HepG2 (cell line): ENCODE measurements at places on chromosomes 12 and 14. TPM values are rescaled to one million over a fixed set of nuclear protein-coding genes. Genes with fewer than 3 reads are reported as not detected.

DHRS2 gene
- polyA plus RNA-seq: 1,596 and 1,621 TPM in 2 replicates

DNA sequence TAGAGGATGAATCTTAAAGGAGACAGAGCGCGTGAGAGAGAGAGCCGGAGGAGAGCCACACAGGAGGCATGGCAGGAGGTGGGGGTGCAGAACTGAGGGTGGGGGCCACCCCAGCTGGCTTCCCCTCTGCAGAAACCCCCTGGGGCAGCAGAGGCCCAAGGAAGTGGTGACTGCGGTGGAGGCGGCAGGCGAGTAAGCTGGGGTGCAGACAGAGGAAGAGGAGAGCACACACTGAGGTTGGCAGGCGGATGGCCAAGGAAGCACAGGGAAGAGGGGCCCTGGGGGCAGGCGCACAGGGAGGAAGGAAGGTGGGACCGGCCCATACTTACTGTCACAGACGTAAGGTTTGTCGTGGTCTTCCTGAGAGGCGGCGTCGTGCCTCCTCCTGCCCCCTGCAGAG lies 179.8 kb downstream of the DPF3 start:
- no peak overlapping the region for H3K4me3 ChIP-seq
- H3K27ac ChIP-seq: no peak overlapping the region
- H3K36me3 ChIP-seq: no peaks in the 10 kb centered on the region

DNA sequence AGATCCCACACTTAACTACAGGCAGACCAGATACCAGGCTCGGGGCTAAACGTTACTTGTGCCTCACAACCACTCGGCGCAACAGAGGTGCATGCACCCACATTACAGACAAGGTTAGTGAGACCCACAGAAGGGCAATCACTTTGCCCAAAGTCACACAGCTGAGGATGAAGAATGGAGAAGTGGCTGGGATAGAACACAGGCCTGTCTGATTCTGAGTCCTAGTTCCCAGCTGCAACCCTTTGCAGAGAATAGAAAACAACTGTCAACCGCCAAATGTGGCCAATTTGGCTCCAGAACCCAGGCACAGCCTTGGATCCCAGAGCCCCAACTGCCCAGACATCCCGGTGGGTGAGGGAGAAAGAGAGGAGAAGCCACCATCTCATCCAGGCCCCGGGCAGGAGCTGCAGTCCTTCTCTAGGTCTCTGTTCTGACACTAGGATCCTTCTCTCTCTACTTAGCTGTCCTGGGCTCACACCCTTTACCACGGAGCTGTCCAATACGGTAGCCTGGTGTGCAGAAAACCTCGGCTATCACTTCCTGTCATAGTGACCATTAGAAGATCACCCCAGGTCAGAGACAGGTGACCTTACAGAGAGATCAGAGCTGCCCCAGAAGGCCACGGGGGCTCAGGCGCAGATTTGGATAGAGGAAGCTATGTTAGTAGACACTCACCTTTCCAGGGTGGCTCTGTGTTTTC lies 59.1 kb downstream of the FAM222A start:
- no peak overlapping the region for H3K27ac ChIP-seq
- H3K4me1 ChIP-seq: peaks cover 51% of the 10 kb centered on the region
- H3K4me3 ChIP-seq: peak overlapping the region; percentile 33
- DNase-seq: no peak

DNA sequence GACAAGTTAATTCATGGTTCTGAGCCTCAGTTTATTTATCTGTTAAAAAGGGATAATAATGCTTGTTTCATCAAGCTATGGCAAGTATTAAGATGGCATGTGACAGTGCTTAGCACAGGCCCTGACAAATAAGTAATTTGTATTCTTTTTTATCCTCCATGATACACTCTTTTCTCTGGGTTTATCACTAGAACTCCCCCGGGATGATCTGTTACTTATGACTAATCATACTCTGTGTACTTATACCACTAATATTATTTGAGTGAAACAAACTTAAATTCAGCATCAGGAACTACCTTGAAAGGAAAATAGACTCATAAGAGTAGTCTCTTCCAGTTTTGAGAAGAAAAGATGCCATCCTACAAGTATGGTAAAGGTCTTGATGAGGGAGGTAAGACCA lies 283.8 kb downstream of the PAWR start:
- H3K27ac ChIP-seq: no peak overlapping the region
- no peaks in the 10 kb centered on the region for H3K27me3 ChIP-seq
- no peak for DNase-seq
- H3K36me3 ChIP-seq: no peaks in the 10 kb centered on the region

DNA sequence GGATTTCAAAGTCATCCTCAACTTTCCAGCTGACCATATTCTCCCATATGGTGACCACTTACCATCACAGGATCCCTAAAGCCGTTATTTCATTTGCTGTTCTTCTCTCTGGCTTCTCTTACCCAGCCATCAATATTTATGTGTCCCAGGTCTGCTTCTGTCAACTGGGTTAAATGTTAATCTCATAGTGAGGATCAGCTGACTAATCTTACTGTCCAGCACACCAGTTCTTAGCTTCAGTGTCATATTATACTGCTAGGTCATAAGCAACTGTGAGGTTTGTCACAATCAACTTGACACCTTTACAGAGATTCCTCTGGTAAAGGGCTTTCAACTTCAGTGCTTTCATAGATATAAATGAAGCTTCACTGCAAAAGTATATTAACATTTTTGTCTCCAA lies 294.4 kb downstream of the DIO2 start:
- H3K4me1 ChIP-seq: no peaks in the 10 kb centered on the region
- H3K27me3 ChIP-seq: no peaks in the 10 kb centered on the region
- H3K36me3 ChIP-seq: no peaks in the 10 kb centered on the region
- no peak overlapping the region for H3K27ac ChIP-seq
- no peak overlapping the region for H3K4me3 ChIP-seq

CLEC6A gene
- polyA plus RNA-seq: not detected in 2 replicates

SLC4A8 gene
- polyA plus RNA-seq: under 0.01 and 0.01 TPM in 2 replicates

DNA sequence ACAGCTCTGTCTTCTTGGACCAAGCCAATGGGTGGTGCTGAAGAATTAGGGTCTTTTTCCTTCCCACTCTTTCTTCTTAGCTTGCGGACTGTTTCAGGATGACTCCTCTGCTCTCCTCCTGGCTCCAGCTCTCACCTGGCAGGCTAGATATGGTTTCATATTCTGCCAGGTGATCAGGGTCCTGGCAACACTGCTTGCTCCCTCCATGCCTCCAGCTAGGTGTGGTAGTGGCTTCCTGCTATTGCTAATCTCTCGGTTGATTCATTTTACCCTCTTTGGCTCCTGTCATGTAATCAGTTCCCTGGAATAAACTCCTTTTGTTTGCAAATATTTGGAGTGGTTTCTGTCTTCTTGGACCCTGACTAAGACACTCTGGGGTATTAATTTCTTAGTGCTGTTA lies 4.3 kb upstream of the GZMH start:
- no peaks in the 10 kb centered on the region for H3K4me1 ChIP-seq
- no peaks in the 10 kb centered on the region for H3K27me3 ChIP-seq
- H3K4me3 ChIP-seq: no peak overlapping the region
- DNase-seq: no peak
- H3K27ac ChIP-seq: no peak overlapping the region

INHBC gene
- polyA plus RNA-seq: 12.7 and 13.8 TPM in 2 replicates

GRCh38 chr12:109115758-109116610 lies at the start of gene ACACB:
Gene ACACB, plus strand, starts transcription at chr12:109116587. Its CDS starts 22,819 bp downstream, at chr12:109139406.
- H3K36me3 ChIP-seq: no peaks in the 10 kb centered on the region; the same call in 2 of the 3 replicates
- peak within 1 kb of the TSS; percentile 65 for H3K4me3 ChIP-seq
- peak within 1 kb of the TSS; percentile 97 for H3K27ac ChIP-seq
- no peaks in the 10 kb centered on the region for H3K27me3 ChIP-seq
- peaks cover 79% of the 10 kb centered on the region for H3K4me1 ChIP-seq

DNA sequence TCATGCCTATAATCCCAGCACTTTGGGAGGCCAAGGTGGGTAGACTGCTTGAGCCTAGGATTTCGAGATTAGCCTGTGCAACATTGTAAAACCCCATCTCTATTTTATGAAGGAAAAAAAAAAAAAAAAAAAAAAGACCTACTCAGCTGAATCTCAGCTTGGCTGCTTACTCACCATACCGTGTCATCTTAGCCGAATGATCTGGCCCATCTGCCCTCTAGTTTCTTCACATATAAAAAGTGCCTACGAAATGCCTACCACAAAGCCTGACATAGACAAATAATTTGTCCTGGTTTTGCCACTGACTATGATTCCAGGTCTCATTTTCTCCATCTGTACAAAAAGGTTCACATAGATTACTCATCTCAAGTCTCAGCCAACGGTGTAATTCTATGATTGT lies 10.1 kb downstream of the DIABLO start:
- H3K4me1 ChIP-seq: no peaks in the 10 kb centered on the region
- no peak overlapping the region for H3K4me3 ChIP-seq
- DNase-seq: no peak
- H3K27ac ChIP-seq: no peak overlapping the region

DNAI7 gene
- polyA plus RNA-seq: 0.25 TPM in 1 of 2 replicates, not detected in the other

- no peak overlapping the region for H3K4me3 ChIP-seq
- H3K27me3 ChIP-seq: no peaks in the 10 kb centered on the region
- H3K27ac ChIP-seq: no peak overlapping the region
- peaks cover 15% of the 10 kb centered on the region for H3K36me3 ChIP-seq
These were observed 86.6 kb downstream of the FOXN3 start for GRCh38 chr14:89330236-89331002.

GRCh38 chr12:45688183-45688582 lies 41.3 kb upstream of the ARID2 start:
- H3K27ac ChIP-seq: no peak overlapping the region
- DNase-seq: no peak
- peaks cover 9% of the 10 kb centered on the region; the same call in 1 of the 3 replicates for H3K27me3 ChIP-seq
- no peaks in the 10 kb centered on the region for H3K36me3 ChIP-seq

KLHL33 gene
- polyA plus RNA-seq: 0.05 TPM in 1 of 2 replicates, not detected in the other

DNA sequence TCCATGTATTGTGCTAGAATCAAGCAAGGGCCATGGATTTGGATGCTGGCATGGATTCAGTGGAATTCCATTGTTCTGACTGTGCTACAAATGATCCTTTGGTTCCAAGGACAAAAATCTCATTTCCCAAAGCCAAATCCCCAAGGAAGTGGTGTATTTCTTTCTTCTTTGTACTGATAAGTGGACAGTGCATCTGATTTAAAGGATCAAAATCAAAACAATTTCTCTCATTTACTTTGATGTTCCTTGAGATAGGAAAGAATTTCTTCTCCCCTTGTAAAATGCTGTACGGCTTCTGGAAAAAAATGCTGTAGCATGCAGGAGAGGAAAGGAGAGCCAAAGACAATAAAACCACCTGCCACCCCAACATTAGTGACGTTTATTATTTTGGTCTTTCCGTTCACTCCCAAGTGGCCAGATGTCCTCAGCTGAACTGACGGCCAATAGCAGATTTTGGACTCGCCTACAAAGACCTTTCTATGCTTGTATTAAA lies 185.7 kb downstream of the PRKD1 start:
- no peaks in the 10 kb centered on the region for H3K27me3 ChIP-seq
- no peak overlapping the region for H3K27ac ChIP-seq
- DNase-seq: no peak

GRCh38 chr12:29281371-29282005 lies 99.5 kb downstream of the ERGIC2 start:
- H3K36me3 ChIP-seq: no peaks in the 10 kb centered on the region
- no peak overlapping the region for H3K27ac ChIP-seq
- H3K4me1 ChIP-seq: no peaks in the 10 kb centered on the region
- no peaks in the 10 kb centered on the region for H3K27me3 ChIP-seq
- H3K4me3 ChIP-seq: no peak overlapping the region
